HFFc6 (cell line): ENCODE measurements at places on chromosomes 2 and 18.

DNA sequence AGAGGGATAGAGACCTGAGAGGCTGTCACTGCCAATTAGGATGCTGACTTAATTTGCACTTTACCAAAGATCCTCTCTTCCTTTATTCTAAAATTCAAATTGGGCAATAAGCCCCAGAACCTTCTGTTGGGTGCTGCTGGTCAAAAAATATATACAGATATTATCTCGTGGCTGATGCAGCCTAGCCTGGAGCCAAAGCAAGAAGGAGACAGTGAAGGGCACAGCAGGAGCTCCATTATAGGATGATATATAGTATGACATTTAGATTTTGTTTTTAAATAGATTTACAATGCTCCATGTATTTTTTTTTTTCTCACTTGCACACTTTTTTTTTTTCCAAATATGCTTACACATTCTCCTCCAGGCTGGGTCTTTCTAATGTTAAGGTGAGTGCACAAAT, 579.3 kb downstream of the PIK3C3 start:
- DNase-seq, result no peak

DNA sequence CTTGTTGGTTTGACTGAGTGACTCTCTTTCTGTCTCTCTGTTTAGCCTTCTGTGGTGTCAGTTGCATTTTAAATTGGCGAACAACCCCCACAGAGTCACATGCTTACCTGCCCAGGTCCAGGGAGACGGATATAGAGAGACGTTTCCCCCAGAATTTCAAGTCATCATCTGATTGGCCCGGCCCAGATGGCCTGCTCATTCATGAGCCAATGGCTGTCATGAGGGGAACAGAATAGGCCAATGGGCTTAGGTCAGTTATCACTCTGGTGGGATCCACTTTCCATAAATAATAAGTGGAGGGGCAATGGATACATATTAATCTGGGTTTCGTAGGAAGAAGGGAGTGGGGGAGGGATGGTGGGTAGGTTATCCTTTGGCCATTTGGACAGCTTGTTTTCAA, 150.0 kb upstream of the SPRED2 start:
- DNase-seq, result no peak

DNA sequence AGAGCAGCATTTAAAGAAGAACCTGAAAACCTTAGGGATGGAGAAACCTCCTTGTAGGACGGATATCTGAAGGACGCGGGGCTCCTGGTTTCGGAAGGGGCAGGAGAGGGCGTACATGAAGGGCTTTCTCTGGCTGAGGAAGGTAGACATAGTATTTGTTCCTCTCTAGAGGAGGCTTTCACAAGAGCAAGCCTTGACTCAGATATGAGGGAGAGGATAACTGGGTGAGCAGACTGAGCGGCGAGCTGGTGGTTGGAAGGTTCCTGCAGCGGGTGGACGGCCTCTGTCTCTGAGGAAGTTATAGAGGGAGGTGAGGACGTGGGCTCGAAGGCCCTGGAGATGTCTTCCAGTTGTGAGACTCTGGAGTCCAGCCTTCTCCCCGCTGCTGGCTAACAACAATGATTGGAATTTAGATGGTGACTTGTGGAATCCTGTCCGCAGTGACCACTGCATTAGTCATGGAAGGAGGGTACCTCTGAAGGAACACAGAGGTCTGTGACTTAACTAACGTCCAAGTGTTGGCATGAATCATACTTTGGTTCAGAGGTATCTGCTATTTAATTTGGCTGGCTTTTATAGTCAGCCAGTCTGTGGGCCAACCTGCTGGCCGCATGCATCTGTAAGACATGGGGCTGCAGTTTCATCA, 80.9 kb downstream of the ASAP2 start:
- peak; percentile 99 for DNase-seq

- no peak for DNase-seq
These were observed 158.4 kb downstream of the ATP9B start for GRCh38 chr18:79227621-79228020.

GRCh38 chr2:9360110-9360509, 63.2 kb downstream of the ITGB1BP1 start:
- DNase-seq, result no peak

- DNase-seq, result no peak
These were observed 18.5 kb upstream of the POLI start for GRCh38 chr18:54250846-54251261.

GRCh38 chr2:198930170-198930569, 527.6 kb downstream of the SATB2 start:
- DNase-seq, result no peak

GRCh38 chr2:240570531-240571313, 2.4 kb downstream of the RNPEPL1 start:
- no peak for DNase-seq
